ENCODE measurements at places on chromosomes 2 and 18.
A peak's percentile ranks its signal among the peaks of the same experiment; 100 is the strongest.

GRCh38 chr2:228329282-228329681 lies 147.8 kb upstream of the SPHKAP start:
- DNase-seq, result peak; percentile 8

- DNase-seq, result peak; percentile 15
Measured at GRCh38 chr2:234968631-234969305, 17.0 kb downstream of the SH3BP4 start.

GRCh38 chr2:96773922-96774321 lies 13.2 kb downstream of the CNNM4 start:
- DNase-seq, result peak; percentile 29

DNA sequence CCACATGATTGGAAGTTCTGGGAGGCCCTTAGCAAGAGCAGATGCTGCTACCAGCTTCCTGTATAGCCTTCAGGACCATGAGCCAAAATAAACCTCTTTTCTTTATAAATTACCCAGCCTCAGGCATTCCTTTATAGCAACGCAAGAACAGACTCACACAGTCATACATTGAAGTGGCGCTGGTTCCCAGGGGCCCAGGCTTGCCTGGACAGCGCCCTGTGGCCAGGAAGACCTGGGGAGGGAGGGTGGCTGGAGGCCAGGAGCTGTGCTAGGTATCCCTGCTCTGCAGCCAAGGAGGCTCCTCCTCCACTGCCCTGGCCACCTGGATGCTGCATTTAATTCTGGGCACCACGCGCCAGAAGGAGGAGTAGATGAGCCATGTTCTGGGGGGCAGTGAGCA lies 98.1 kb downstream of the AGAP1 start:
- no peak for DNase-seq

DNA sequence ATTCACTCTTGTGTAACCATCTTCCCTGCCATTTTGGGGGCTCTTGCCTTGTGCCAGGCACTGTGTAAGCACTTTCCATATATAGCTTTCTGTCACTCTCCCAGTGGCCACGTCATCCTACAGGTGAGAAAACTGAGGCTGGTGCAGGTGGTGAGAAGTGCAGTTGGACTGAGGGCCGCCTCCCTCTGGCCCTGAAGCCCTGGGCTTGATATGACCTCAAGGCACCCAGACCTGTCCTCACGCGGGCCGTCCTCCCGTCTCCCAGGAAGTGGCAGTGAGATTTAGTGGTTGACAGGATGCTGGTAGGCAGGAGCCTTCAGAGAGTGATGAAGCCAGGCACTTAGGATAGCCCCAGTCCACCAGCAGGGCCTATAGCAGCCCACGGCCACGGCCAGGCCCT lies 30.5 kb downstream of the MAL start:
- no peak for DNase-seq

All from NCI-H1417 (cell line).